ENCODE measurements at places on chromosomes 11 and 22. TPM values are rescaled to one million over a fixed set of nuclear protein-coding genes. Genes with fewer than 3 reads are reported as not detected.

DNA sequence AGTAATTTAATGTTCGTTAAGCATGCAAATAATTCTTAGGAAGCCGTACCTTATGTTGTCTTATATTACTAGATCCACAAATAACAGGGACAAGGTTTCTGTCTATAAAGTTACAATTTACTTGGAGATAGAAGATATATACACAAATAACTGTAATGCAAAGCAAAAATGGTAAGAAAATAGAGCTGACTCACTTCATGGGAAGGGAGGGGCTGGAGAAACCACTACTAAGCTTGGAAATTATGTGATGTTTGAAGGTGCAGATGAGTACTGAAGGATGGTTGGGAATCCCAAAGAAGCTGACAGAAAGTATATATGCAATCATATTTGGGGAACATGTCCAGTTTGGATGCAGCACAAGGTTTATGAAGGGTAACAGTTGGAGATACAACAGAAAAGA, 4.0 kb downstream of the NPAT start:
- DNase-seq = no peak

DNA sequence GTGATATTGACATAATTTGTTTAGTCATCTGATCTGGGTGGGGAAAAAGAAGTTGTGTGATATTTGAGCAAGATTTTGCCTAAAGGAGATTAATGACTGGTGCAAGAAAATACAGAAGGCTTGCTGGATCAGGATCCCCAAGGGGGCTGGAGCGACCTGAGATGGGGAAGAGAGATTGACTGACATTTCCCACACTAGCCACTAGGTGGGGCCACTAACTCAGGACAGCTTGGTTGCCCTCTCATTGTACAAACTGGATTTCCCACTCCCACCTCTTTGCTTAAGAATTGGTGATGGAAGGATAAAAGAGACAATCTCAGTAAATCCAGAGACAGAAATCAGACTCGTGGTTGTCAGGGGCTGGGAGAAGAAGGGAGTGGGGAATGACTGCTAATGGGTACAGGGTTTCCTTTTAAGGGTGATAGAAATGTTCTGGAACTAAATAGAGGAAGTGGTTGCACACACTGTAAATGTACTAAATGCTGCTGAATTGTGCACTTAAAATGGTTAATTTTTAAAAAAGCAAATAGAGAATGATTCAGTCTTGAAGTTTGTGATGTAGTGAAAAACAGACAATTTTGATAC, 50.7 kb downstream of the CTTN start:
- DNase-seq = no peak

DNA sequence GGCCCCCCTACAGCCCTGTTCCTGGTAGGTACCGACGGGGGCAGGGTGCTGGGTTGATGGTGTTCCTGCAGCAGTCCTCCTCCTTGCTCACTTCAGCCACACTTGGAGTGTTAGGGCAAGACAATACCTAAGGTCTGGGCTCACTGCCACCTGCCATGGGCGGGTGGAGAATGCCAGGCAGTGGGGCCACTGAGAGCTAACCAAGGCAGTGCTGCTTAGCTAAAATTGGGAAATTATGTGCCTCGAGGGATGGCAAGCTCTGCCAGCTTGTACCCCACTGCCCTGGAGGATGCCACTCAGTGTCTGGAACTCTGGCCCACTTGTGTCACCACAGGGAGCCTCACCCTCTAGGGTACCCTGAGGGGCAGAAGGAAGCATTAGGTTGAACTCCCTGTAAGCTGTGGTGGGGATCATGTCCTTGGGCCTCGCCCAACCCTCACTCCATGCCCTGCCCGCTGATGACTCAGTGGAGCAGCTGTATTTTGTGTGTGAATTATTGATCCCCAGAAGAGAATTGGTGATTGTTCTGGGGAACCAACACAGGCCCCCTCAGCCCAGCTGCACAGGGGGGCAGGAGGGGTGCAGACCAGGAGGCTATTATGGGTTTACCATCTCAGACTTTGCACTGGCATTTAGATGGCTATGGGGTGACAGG, 17.7 kb downstream of the PHLDB1 start:
- no peak for DNase-seq

DNA sequence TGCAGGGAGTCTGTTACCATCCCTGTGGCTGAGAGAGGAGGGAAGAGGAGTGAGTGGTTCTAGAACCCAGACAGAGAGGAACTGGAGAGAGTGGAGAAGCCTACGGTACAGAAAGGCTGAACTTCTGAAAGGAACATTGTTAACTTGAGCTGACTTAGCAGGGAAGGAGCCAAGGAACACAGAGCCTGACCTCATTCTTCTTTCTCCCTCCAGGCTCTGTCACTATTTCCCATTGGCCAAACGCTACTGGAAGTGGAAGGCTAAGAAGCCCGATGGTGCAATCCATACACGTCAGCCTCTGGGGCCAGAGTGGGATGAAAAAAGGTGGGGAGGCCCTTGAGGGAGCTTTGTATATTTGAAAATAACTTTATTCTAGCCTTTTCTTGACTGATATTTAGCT, 16.5 kb upstream of the WT1 start:
- no peak for DNase-seq

GRCh38 chr11:112942966-112943643, 18.1 kb upstream of the NCAM1 start:
- no peak for DNase-seq

DNA sequence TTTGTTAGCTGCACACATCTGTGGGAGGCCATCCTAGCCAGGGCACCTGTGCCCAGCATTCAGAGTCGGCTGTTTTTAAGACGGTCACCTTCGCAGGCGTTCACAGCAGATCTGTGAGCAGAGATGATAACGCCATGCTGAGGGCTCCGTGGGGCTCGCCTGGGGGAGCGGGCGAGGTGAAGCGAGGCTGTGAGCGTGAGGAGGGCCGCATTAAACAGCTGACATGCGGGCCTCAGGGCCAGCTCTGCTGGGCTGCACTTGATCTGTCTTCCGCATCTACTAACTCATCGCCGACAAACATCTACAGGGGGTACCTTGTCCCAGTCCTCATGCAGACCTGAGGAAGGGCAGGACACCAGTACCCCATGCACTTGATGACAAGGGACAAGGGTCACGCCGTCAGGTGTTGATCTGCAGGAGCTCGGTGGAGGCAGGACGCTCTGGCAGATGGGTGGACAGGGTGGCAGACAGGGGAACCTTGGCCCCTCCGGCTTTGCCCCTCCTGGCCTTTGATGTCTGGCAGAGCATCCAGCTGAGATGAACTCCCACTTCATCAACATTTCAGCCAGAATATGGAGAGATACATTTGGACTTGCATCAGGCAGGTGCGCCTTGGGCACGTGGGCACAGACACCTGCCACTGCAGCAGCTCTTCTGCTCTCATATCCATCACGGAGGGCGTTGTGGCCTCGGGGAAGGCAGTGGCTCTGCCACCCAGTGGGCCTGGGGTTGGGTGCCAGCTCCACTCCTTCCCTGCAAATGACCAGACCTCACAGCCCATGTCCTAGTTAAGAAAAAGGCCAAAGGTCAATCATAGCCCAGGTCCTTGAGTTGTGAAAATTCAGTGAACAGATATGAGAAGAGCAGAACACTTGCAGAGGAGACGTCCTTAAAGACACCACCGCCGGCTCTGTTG, 822.9 kb downstream of the BRD1 start:
- no peak for DNase-seq

- peak; percentile 13 for DNase-seq
Measured at GRCh38 chr22:43110927-43111623, 525 bp downstream of the BIK start.

- DNase-seq = no peak
Measured at GRCh38 chr11:33525789-33526188, 174.8 kb downstream of the C11orf91 start.

Gene TP53I11
- total RNA-seq = 6.8 TPM

DNA sequence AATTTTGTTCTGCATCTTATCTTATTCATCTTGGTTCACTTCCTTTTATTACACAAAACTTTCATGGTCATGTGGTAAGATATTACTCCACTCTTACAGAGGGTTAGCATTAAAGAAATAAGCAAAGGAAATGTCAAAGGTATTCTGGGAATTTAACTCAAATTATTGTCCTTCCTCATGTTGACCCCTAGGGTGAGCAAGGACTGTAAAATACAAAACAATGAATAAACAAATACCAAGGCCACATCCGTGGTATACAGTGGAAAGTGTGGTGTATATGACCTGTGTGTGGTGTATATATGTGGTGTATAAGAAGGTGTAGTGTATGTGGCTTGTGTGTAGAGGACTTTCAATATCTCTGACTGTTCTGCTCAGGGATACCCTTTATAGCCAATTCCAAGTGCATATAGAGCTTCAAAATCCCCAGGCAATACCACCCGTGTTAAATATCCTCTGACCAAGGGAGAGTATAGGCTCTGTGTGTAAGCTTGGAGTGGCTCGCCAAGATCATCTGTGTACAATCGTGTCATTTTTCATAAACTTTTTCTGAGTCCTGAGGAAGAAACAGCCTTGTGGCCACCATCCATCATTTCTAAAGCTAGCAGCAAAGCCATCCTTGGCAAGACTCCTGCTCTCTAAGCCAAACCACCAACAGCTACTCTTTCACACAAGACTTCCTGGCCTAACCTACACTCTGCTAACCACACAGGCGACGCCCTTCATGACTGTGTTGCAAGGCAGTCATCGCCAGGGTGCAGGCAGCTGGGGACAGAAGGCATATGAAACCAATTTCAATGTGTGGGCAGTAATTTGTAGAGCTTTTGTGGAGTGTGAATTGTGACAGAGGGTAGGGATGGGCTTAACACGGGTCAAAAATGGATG, 548.0 kb downstream of the ETS1 start:
- DNase-seq = peak; percentile 71

Gene CRYAB
- not detected for total RNA-seq

All from CD8-positive, alpha-beta T cell (primary cell).